Stimulated activated CD4-positive, alpha-beta T cell treated with anti-CD3 and anti-CD28 coated beads, Interleukin-4, amount 100 ng/mL, for 48 hours (primary cell): ENCODE measurements at places on chromosomes 5 and 9.
A peak's percentile ranks its signal among the peaks of the same experiment; 100 is the strongest.

DNA sequence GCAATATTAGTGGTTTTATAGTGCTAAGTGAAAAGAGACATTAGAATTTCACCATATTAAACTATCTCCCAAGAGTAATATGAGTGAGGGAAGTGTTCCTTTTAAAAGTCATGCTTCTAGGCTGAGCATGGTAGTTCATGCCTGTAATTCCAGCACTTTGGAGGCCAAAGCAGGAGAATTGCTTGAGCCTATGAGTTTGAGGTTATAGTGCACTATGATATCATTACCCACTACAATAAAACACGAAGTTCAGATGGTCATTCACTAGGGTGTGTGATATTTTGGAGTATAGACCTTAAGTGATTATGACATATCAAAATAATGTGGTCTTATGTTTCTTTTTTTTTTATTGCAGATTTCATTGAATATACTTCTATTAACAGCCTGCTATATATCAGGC is 6.7 kb downstream of the KIF2A start:
- no peak for DNase-seq

- no peak for DNase-seq
Measured at GRCh38 chr5:172951371-172952033, 7.7 kb upstream of the RPL26L1 start.

GRCh38 chr5:109388407-109388806 is 21.4 kb downstream of the PJA2 start:
- no peak for DNase-seq

- DNase-seq: no peak
Measured at GRCh38 chr9:9790216-9790872, 822.5 kb downstream of the PTPRD start.

- DNase-seq: no peak
Measured at GRCh38 chr5:158751961-158752655, 347.6 kb downstream of the EBF1 start.

- no peak for DNase-seq
Measured at GRCh38 chr5:177557041-177557647, 2.8 kb upstream of the FAM193B start.

GRCh38 chr9:22813529-22813928 is 366.9 kb downstream of the DMRTA1 start:
- no peak for DNase-seq

DNA sequence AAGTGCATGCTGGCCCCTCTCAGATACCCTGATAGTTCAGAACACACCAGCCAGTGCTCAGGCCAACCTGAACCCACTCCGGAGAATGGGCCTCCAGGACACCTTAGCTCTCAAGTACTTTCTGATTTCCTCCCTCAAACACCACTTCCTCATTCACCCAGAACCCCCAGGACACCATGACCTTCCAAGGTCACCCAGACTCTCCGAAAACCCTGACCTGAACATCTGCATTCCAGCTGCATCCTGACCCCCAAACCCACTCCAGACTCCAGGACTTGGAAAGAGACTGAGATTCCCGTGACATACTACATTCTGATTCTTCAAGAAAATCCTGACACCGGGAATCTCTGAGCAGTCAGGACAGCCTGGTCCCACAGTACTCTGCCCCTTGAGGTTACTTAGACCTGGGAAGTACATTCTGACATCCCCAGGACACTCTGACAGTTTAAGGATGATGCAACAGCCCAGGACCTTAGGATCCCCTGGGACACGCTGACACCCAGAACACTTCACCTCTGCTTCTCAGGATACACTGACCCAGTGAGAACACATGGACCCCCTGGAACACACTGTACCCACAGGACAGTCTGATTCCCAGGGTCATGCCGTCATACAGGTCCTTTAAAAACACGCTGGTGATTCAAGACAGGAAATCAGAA is 747 bp upstream of the PROP1 start:
- no peak for DNase-seq

- DNase-seq: no peak
Measured at GRCh38 chr5:34026089-34026761, 16.8 kb downstream of the C1QTNF3 start.

DNA sequence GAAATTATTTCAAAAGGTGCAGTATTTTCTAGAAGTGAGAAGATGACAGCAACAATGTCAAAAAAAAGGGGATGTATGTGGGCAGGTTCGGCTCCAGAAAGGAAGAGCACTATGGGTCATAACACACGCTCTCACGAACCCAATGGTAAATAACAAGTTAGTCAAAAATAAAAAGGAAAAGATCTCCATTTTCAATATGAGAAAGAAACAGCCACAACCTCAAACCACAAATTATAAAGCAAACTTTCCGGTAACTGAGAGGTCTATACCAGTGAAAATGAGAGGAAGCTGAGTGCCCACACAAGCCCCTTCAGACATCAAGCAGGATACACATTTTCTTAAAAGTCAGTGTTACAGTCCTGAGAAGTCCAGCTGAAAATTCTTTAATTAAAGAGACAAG is 398.5 kb upstream of the RPS23 start:
- DNase-seq: peak; percentile 7

- DNase-seq: no peak
Measured at GRCh38 chr5:88142636-88142885, 126.1 kb downstream of the TMEM161B start.

GRCh38 chr5:76717222-76718083 is 1.5 kb downstream of the F2R start:
- DNase-seq: no peak

GRCh38 chr5:139726248-139726647 is 69.4 kb upstream of the PSD2 start:
- no peak for DNase-seq

DNA sequence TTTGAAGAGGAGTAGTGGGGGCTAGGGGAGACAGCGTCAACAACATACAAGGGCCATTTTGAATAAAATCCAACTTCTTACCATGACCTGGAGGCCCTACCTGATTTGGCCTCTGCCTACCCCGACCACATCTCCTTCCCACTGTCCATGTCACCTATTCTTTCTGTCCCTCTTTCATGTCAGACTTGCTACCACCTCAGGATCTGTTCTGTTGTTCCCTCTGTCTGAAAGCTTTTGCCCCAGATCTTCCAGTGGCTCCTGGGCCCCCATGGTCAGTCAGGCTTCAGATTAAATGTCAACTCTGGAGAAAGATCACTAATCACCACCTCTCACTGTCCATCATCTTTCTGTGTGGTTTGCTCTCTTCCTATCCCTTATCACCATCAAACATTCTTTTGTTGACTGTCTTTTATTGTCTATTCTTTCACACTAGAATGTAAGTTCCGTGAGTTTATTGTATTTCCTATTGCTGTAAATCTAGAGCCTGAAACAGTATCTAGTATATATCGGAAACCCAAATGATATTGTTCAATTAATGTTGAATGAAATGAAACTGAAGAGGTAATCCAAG is 31.2 kb upstream of the APC start:
- no peak for DNase-seq
